Heart left ventricle (tissue), 16 donors: ENCODE measurements at places on chromosomes 4 and X. TPM values are rescaled to one million over a fixed set of nuclear protein-coding genes. Genes with fewer than 3 reads are reported as not detected.

- DNase-seq, result no peak
These were observed 130.3 kb downstream of the DIPK2B start for GRCh38 chrX:45070116-45071007.

Gene UNC5C
- total RNA-seq, result 1.7 TPM

DNA sequence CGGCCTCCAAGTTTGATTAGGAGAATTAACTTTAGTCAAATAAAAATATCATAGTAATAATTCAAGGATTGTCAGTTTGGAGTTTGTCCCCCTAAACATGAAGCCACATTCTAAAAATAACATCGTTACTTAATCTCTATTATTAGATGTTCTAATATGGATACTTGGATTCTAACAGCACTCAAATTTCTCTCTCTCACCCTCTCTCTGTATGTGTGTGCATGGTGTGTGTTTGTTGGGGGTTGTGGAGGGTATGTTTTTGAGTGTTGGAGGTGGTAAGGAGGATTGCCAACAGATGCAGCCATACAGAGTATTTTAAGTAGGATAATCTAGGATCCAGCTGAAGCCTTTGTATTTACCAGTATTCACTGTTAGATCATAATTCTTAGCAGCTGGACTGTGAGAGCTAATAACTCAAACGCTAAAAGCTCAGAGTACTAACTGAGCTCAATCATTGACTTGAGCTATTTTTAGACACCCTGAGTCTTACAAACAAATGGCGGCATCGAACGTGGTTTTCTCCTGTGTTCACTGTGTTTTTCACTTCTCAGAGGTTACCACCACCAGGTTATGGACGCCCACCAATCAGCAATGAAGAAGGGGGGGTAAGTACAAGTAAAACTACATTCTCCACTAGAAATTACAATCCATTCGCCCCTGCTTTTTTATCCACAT, 8.8 kb downstream of the ENAM start:
- no peak for DNase-seq

Gene GLRB
- 21.7 TPM for total RNA-seq

Gene LEF1
- total RNA-seq, result not detected
